Glomerular endothelial cell (primary cell): ENCODE measurements at places on chromosomes 4 and X.

GRCh38 chr4:39365830-39366771 lies at the start of gene RFC1:
RFC1 (minus strand) TSS chr4:39366362; CDS start chr4:39366241, 121 bp downstream.
- no peak for DNase-seq

- DNase-seq, result no peak
Observed at GRCh38 chrX:131778269-131779218, 234.7 kb downstream of the OR13H1 start.

DNA sequence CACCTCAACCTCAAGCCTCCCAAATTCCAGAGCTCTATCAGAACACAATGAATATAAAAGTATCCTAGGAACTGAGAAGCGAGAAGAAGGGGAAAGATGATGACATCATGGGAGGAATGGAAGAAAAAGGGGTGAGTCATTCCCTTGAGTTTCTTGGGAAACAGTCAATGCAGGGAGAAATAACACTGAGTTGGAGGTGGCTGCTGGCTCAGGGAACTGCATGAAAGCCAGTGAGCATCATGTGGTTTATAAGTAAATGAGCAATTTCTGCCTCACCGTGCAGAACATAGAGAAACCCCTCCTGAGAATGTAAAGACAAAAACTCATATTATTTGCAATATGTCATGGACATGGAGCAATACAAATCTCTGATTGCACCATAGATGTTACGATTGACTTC lies 73.3 kb downstream of the SHOX start:
- no peak for DNase-seq

- no peak for DNase-seq
Observed at GRCh38 chr4:53703267-53703655, 112.0 kb upstream of the LNX1 start.

GRCh38 chrX:93741811-93742210 lies 67.8 kb downstream of the FAM133A start:
- no peak for DNase-seq

DNA sequence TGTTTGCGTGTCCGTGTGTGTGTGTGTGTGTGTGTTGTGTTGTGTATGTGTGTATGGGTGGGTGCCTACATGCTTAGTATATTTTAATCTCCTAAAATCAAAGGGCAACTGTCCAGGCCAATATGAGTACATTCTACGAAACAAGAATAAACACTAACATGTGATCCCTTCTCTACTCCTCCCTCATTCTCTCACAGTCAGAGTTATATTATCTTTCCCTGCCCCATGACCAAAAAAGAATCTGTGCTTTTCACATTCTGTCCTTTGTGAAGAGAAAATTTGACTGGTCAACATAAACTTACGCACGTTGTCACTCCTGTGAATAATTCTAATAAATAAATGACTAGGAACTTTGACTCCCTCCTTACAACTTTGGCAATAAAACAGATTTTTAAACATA lies 532.9 kb downstream of the DMD start:
- no peak for DNase-seq
